Esophagus squamous epithelium (tissue), 5 donors: ENCODE measurements at places on chromosomes 12 and 14. TPM values are rescaled to one million over a fixed set of nuclear protein-coding genes. Genes with fewer than 3 reads are reported as not detected.
A peak's percentile ranks its signal among the peaks of the same experiment; 100 is the strongest.

DNA sequence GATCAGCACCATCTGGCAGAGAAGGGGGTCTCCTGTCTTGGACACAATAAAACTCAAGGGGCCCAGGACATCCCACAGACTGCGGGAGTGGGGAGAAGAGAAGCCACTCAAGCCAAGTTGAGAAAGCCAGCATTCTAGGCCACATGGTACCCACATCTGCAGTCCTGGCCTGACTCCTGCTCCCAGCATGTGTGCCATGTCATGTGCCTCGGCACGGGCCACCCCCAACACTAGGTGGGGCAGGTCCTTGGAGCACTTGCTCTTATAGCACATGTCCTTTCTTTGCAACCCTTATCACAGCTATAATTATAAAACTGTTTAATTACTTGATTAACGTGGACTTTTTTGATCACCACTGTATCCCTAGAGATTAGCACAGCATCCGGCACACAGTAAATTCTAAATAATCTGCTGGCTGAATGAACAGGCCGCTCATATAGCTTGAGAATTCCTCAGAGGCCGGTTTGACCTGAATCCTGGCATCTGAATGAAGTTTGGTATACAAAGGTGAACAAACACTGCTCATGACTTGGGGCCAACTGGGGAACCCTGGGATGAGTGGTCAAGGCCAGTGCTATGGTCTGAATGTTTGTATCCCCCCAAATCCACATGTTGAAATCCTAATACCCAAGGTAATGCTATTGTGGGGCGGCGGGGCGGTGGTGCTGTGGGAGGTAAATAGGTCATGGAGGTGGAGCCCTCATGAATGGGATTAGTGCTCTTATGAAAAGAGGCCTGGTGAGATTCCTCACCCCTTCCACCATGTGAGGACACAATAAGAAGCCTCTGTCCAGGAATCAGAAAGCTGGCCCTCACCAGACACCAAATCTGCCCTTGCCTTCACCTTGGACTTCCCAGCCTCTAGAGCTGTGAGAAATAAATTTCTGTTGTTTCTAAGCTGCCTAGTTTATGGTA is 6.6 kb downstream of the NCKAP5L start:
- H3K36me3 ChIP-seq = no peaks in the 10 kb centered on the region
- DNase-seq = no peak
- H3K27me3 ChIP-seq = no peaks in the 10 kb centered on the region

GRCh38 chr14:22929961-22930364 is 787 bp upstream of the PRMT5 start:
- peak overlapping the region; percentile 82 for H3K27ac ChIP-seq
- no peak for DNase-seq
- peaks cover 4% of the 10 kb centered on the region for H3K36me3 ChIP-seq
- H3K27me3 ChIP-seq = no peaks in the 10 kb centered on the region
- peak overlapping the region; percentile 97 for H3K4me3 ChIP-seq
- H3K4me1 ChIP-seq = peaks cover 20% of the 10 kb centered on the region

GRCh38 chr14:104806625-104807465 is 5.9 kb downstream of the ZBTB42 start:
- H3K4me1 ChIP-seq = peaks cover 42% of the 10 kb centered on the region
- H3K36me3 ChIP-seq = no peaks in the 10 kb centered on the region
- no peak overlapping the region for H3K4me3 ChIP-seq
- H3K27me3 ChIP-seq = no peaks in the 10 kb centered on the region
- DNase-seq = no peak

- no peak overlapping the region for H3K27ac ChIP-seq
- H3K27me3 ChIP-seq = no peaks in the 10 kb centered on the region
- H3K4me1 ChIP-seq = peaks cover 20% of the 10 kb centered on the region
- no peak for DNase-seq
- no peaks in the 10 kb centered on the region for H3K36me3 ChIP-seq
- H3K4me3 ChIP-seq = no peak overlapping the region
Observed at GRCh38 chr14:74919421-74920165, 3.5 kb downstream of the RPS6KL1 start.

DNA sequence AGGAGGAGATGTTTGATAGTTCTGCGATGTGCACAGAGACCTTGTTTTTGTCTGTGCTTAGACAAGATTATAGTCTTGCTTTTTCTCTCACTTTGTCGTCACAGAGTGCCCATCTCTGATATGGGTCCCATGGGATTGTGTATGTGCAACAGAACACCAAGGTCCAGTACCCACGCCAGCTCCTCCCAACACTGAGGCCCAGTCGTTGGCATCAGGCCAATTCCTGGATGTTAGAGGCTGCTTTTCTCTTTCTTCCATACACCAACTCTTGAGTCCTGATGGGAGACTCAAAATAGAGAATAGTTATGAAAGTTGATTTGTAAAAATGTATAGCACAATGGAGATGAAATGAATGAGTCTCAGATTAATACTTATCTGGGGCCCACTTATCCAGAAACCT is 22.7 kb upstream of the PRMT8 start:
- DNase-seq = no peak
- H3K36me3 ChIP-seq = no peaks in the 10 kb centered on the region
- H3K4me1 ChIP-seq = no peaks in the 10 kb centered on the region
- no peak overlapping the region for H3K4me3 ChIP-seq
- H3K27me3 ChIP-seq = no peaks in the 10 kb centered on the region

DNA sequence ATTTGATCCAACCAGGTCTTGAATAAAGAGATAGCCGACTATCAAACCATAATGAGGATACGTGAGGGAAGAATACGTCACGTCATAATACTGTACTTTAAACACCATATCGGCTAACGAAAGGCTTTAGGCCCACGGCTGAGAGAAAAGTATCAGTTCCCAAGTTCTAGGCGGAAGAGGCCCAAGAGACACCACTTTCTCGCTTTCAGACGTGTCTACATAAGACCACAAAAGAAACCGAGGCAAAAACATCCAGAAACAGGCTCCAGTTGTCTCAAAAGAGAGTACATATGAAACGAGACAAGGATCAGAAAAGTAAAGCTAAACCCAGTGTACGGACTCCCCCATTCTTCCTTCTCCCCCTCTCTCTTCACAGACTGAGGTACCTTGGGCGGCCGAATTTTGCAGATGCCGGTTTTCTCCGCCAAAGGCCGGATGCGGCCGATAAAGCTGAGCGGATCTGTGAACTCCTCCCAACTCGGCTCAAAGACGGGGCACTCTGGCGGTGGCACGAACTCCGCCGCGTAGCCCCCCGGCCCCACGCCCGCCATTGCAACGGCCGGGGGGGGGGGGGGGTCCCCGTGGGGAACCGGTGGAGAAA is 479 bp downstream of the KDM5A start:
- H3K27ac ChIP-seq = peak overlapping the region; percentile 97
- DNase-seq = no peak
- H3K36me3 ChIP-seq = peaks cover 3% of the 10 kb centered on the region
- peak overlapping the region; percentile 93 for H3K4me3 ChIP-seq

The C12orf56 gene
- 4.4 TPM for total RNA-seq
